ENCODE measurements at places on chromosomes 13 and 19.
A peak's percentile ranks its signal among the peaks of the same experiment; 100 is the strongest.

GRCh38 chr19:39951065-39951650, 16.7 kb upstream of the FCGBP start:
- H3K27me3 ChIP-seq, result no peaks in the 10 kb centered on the region
- no peak overlapping the region for H3K27ac ChIP-seq
- DNase-seq, result no peak
- H3K4me3 ChIP-seq, result no peak overlapping the region

- peak overlapping the region; percentile 90 for H3K4me3 ChIP-seq
- peaks cover 12% of the 10 kb centered on the region for H3K4me1 ChIP-seq
- H3K36me3 ChIP-seq, result no peaks in the 10 kb centered on the region
- peak; percentile 75 for DNase-seq
Measured at GRCh38 chr19:51690454-51691073, 2.6 kb upstream of the SPACA6 start.

- H3K36me3 ChIP-seq, result no peaks in the 10 kb centered on the region
- H3K27me3 ChIP-seq, result no peaks in the 10 kb centered on the region
- DNase-seq, result no peak
- no peak overlapping the region for H3K4me3 ChIP-seq
- no peaks in the 10 kb centered on the region for H3K4me1 ChIP-seq
- no peak overlapping the region for H3K27ac ChIP-seq
Measured at GRCh38 chr13:27482983-27483382, 32.6 kb upstream of the MTIF3 start.

DNA sequence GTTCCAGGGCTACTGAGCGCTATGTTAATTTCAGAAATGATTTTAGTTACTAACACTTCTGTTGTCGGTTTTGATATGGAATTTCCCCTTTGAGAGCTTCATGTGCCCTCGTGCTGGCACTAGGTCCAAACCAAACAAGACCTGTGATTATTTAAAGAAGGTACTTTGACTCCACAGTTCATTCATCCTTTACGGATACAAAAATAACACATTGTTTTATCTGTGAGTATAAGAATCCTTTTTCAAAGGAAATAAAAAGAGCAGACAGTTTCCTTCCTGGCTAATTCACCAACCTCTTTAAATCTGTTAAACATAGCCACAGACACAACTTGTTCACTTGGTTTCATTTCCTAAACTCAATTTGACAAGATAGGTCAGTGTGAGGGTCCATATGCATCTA, 141.2 kb downstream of the FLT1 start:
- H3K4me3 ChIP-seq, result no peak overlapping the region
- H3K27ac ChIP-seq, result no peak overlapping the region
- no peaks in the 10 kb centered on the region for H3K36me3 ChIP-seq
- no peaks in the 10 kb centered on the region for H3K4me1 ChIP-seq
- H3K27me3 ChIP-seq, result no peaks in the 10 kb centered on the region
- no peak for DNase-seq

DNA sequence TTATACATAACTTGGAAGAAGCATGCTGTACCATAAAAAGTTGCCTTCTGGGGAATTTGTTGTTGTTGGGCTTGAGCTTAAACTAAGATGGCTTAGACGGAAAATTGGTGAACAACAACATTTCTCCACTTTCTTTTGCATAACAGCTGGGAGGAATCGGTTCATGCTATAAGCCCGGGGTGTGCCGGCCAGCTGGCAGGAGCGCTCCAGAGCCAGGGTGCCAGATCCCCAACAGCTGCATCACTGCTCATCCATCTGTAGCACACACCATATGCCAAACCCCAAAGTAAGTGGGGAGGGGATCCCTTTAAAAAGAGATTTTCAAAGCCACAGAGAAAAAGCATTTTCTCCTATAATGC, 419.5 kb upstream of the ARGLU1 start:
- H3K4me3 ChIP-seq, result no peak overlapping the region
- no peak for DNase-seq
- no peak overlapping the region for H3K27ac ChIP-seq
- H3K27me3 ChIP-seq, result no peaks in the 10 kb centered on the region
- no peaks in the 10 kb centered on the region for H3K4me1 ChIP-seq
- no peaks in the 10 kb centered on the region for H3K36me3 ChIP-seq

DNA sequence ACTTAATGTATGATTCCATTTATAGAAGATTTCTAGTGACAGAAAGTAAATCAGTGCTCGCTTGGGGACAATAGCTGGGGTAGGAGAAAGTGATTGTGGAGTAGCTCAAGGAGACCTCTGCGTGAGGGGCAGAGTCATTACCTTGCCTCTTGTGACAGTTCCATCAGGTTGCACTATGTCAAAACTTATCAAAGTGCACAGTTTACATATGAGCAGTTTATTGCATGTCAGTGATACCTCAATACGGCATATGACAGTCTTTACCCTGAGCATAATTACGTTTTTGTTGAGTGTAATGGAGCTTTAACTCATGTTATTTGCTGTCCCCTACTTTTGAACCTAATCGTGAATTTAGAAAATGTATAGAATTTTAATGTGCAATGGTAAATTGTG, 15.0 kb downstream of the ARHGEF7 start:
- H3K27me3 ChIP-seq, result no peaks in the 10 kb centered on the region
- DNase-seq, result no peak
- no peaks in the 10 kb centered on the region for H3K36me3 ChIP-seq
- H3K4me1 ChIP-seq, result no peaks in the 10 kb centered on the region
- no peak overlapping the region for H3K4me3 ChIP-seq
- H3K27ac ChIP-seq, result no peak overlapping the region

DNA sequence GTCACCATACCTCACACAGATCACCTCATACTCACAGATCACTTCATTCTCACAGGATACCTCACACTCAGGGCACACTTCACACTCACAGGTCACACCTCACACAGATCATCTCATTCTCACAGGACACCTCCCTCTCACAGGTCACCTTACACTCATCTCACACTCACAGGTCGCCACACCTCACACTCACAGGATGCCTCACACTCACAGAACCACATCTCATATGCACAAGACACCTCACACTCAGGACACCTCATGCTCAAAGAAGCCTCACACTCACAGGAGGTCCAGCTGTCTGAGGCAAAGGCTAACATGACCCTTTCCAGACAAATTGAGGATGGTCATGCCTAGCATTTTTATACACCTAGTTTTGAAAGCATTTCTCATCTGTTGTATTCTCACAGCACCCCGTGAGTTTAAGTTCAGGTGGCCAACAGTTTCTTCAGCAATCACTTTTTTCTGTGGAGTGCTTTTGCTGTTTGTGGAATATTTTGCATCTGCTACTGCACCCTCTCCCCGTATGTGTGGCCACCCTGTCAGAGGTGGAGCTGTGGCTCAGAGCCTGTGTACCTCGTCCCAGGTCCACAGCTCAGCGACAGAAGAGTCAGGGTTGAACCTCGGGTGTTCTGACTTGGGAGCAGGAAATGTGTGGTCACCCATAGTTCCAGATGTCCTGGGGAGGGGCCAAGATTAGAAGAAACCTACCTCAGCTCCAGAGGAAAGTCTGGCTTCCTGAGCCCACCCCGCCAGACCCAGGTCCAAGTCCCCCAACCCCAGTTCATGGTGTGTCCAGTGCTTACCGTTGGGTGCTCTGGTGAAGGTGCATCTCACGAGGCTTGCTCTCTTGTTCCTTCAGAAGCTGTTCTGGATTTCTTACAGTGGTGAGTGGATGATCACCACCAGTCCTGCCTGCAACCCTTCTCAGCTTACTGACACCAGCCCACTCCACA, 7.6 kb downstream of the F7 start:
- no peak for DNase-seq
- H3K36me3 ChIP-seq, result no peaks in the 10 kb centered on the region
- H3K4me1 ChIP-seq, result peaks cover 6% of the 10 kb centered on the region
- H3K27ac ChIP-seq, result no peak overlapping the region
- H3K4me3 ChIP-seq, result no peak overlapping the region

DNA sequence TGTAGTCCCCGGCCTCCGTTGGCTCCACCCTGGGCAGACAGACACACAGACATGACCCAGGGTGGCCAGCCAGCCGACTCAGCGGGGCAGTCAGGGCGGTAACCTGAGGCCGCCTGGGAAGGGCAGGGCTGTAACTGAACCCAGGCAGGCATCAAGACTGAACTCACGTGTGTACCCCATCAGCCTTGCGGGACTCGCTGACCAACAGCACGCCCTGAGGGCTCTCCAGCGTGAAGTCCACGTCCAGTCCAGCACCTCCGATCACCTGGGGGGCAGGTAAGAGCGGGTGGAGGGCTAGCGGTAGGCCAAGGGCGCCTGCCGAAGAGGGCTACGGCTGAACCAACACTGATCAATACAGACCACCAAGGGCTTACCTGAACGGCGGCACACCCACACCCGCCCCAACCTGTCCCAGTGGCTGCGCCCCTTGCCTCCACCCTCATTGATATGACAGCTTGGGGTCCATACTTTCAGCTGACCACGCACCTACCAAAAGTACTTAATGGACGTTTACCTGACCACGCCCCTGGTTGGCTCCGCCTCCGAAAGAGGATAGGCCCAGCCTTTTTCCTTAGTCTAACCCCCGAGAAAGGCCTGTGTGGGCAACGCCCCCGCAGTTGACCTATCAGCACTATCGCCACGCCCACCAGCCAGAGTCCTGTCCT, 791 bp downstream of the TMED1 start:
- no peaks in the 10 kb centered on the region for H3K27me3 ChIP-seq
- peak overlapping the region; percentile 65 for H3K4me3 ChIP-seq
- peak overlapping the region; percentile 100 for H3K27ac ChIP-seq
- H3K36me3 ChIP-seq, result no peaks in the 10 kb centered on the region

GRCh38 chr13:76663592-76664335, 222.4 kb downstream of the KCTD12 start:
- H3K4me3 ChIP-seq, result no peak overlapping the region
- H3K27ac ChIP-seq, result no peak overlapping the region
- no peaks in the 10 kb centered on the region for H3K27me3 ChIP-seq
- no peaks in the 10 kb centered on the region for H3K4me1 ChIP-seq

GRCh38 chr13:95485518-95486144, 66.9 kb upstream of the CLDN10 start:
- no peaks in the 10 kb centered on the region for H3K36me3 ChIP-seq
- DNase-seq, result no peak
- no peak overlapping the region for H3K27ac ChIP-seq
- H3K4me1 ChIP-seq, result no peaks in the 10 kb centered on the region
- no peaks in the 10 kb centered on the region for H3K27me3 ChIP-seq
- H3K4me3 ChIP-seq, result no peak overlapping the region

DNA sequence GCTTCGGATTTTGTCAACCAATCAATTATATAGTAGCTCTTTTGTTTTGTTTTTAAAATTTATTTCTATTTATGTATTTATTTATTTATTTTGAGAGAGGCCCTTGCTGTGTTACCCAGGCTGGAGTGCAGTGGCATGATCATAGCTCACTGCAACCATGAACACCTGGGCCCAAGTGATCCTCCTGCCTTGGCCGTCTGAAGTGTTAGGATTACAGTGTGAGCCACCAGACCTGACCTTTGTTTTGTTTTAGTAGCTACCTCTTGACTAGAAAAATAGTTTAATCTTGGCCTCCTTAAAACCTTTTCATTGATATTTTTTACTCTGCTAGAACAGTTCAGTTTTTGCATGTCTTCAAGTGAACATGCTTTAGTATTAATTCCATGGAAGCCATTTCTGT, 15.1 kb downstream of the GARRE1 start:
- no peak for DNase-seq
- no peak overlapping the region for H3K4me3 ChIP-seq
- H3K4me1 ChIP-seq, result no peaks in the 10 kb centered on the region
- H3K27me3 ChIP-seq, result no peaks in the 10 kb centered on the region

GRCh38 chr13:100063906-100064305, 25.0 kb upstream of the PCCA start:
- no peaks in the 10 kb centered on the region for H3K36me3 ChIP-seq
- H3K27ac ChIP-seq, result no peak overlapping the region
- H3K4me1 ChIP-seq, result no peaks in the 10 kb centered on the region
- no peak overlapping the region for H3K4me3 ChIP-seq
- no peak for DNase-seq

DNA sequence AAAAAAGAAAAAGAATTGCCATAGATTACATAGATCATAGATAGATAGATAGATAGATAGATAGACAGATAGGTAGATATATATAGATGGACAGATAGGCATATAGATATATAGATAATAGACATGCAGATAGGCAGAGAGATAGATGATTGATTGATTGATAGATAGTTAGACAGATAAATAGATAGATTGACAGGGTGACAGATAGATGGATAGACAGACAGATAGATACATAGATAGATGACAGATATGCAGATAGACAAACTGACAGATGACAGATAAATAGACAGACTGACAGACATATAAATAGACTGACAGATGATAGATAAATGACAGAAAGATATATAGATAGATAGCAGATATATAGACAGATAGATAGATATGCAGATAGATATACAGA, 474.0 kb downstream of the IRS2 start:
- H3K4me1 ChIP-seq, result no peaks in the 10 kb centered on the region
- no peak overlapping the region for H3K27ac ChIP-seq
- H3K4me3 ChIP-seq, result no peak overlapping the region
- DNase-seq, result no peak

GRCh38 chr19:21491146-21491545, 14.3 kb upstream of the ZNF429 start:
- H3K27ac ChIP-seq, result no peak overlapping the region
- H3K36me3 ChIP-seq, result no peaks in the 10 kb centered on the region
- no peaks in the 10 kb centered on the region for H3K27me3 ChIP-seq
- no peak for DNase-seq
- no peaks in the 10 kb centered on the region for H3K4me1 ChIP-seq

DNA sequence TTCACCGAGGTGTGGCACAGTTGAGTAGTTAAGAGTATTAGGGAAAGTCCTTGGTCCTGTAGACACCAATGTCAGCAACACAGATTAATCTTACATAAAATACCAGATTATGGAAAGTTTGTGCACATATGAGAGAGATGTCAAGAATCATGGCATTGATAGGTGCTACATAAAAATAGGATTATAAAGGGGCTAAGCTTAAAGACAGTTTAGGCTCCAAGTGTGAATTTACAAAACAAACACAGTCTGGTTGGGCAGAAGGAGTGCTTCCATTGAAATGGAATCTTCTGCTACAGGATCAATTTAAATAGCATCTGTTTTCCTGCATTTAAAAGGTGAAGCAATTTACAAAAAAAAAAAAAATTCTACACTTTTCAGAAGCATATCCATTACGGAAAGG, 292.9 kb downstream of the DNAJC15 start:
- H3K36me3 ChIP-seq, result no peaks in the 10 kb centered on the region
- no peaks in the 10 kb centered on the region for H3K4me1 ChIP-seq
- no peak overlapping the region for H3K27ac ChIP-seq
- no peak overlapping the region for H3K4me3 ChIP-seq
- H3K27me3 ChIP-seq, result no peaks in the 10 kb centered on the region
- no peak for DNase-seq

DNA sequence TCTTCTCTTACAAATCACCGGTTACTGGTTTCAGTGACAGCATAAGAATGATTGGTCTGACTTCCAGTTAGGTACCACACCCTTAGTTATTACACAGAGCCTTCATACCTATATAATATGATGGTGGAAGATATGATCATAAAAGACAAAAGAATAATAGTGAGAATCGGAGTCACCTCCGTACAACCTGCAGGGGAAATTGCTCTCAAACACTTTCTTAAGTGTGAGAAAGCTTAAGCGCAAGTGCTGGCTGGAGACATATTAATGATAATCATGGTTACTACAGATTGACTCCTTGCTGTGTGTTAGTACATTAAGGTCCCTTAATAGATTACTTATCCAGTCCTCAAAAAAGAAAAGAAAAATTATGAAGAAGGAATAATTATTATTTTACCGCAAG, 1.8 kb upstream of the LHFPL6 start:
- DNase-seq, result no peak
- no peaks in the 10 kb centered on the region for H3K4me1 ChIP-seq
- no peak overlapping the region for H3K27ac ChIP-seq
- no peaks in the 10 kb centered on the region for H3K27me3 ChIP-seq
- no peaks in the 10 kb centered on the region for H3K36me3 ChIP-seq
- no peak overlapping the region for H3K4me3 ChIP-seq

- H3K4me3 ChIP-seq, result no peak overlapping the region
- peak overlapping the region; percentile 74 for H3K27ac ChIP-seq
Measured at GRCh38 chr19:11323601-11324078, 15.8 kb downstream of the RAB3D start.

All from breast epithelium (tissue), 4 donors.